Naive thymus-derived CD8-positive, alpha-beta T cell (primary cell): ENCODE measurements at places on chromosomes 6 and 20. TPM values are rescaled to one million over a fixed set of nuclear protein-coding genes. Genes with fewer than 3 reads are reported as not detected.

GRCh38 chr20:38372806-38373205 lies 26.5 kb downstream of the LBP start:
- H3K27ac ChIP-seq: no peak overlapping the region
- DNase-seq: no peak
- H3K36me3 ChIP-seq: no peaks in the 10 kb centered on the region
- peaks cover 4% of the 10 kb centered on the region for H3K4me1 ChIP-seq
- H3K4me3 ChIP-seq: no peak overlapping the region

FLOT1 gene
- 74.1 TPM for total RNA-seq

DNA sequence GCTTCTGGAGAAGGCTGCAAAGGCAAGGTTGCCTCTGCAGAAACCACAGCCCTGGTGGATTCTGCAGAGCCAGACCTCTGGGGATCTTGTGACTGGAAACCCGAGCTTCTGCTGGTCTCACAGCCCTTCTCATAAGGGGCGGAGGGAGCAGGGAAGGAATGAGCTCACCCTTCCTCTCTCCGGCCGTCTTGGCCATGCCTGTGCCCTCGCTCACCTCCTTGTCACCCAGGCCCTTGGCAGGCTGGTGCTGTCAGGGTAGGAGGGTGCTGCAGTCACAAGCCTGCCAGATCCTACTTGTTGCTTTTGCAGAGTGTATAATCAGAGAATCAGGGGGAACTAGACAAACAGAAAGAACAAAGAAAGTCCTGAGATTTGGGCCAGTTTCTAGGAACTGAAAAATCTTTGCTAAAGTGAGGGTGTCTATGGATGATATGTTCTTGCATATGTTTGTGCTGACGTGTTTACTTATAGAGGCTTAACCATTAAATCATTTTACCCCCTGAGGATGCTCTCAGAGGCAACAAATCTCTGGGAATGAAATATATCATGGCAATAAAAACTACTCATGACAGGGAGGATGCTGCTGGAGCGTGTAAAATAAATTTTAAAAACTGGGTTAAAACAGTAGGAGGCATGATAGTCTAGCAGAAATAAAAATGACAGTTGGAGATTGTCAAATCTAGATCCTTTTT lies 244.9 kb upstream of the SOX4 start:
- no peak for DNase-seq
- no peak overlapping the region for H3K27ac ChIP-seq
- no peaks in the 10 kb centered on the region for H3K4me1 ChIP-seq
- no peak overlapping the region for H3K4me3 ChIP-seq

- no peak overlapping the region for H3K27ac ChIP-seq
- H3K4me3 ChIP-seq: no peak overlapping the region
- H3K4me1 ChIP-seq: no peaks in the 10 kb centered on the region
- H3K36me3 ChIP-seq: no peaks in the 10 kb centered on the region
- peaks cover 1% of the 10 kb centered on the region for H3K27me3 ChIP-seq
Measured at GRCh38 chr20:23111307-23111943, 25.3 kb upstream of the CD93 start.

GRCh38 chr6:65998544-65998943 lies 291.5 kb upstream of the EYS start:
- DNase-seq: no peak
- no peaks in the 10 kb centered on the region for H3K36me3 ChIP-seq
- no peak overlapping the region for H3K27ac ChIP-seq

DNA sequence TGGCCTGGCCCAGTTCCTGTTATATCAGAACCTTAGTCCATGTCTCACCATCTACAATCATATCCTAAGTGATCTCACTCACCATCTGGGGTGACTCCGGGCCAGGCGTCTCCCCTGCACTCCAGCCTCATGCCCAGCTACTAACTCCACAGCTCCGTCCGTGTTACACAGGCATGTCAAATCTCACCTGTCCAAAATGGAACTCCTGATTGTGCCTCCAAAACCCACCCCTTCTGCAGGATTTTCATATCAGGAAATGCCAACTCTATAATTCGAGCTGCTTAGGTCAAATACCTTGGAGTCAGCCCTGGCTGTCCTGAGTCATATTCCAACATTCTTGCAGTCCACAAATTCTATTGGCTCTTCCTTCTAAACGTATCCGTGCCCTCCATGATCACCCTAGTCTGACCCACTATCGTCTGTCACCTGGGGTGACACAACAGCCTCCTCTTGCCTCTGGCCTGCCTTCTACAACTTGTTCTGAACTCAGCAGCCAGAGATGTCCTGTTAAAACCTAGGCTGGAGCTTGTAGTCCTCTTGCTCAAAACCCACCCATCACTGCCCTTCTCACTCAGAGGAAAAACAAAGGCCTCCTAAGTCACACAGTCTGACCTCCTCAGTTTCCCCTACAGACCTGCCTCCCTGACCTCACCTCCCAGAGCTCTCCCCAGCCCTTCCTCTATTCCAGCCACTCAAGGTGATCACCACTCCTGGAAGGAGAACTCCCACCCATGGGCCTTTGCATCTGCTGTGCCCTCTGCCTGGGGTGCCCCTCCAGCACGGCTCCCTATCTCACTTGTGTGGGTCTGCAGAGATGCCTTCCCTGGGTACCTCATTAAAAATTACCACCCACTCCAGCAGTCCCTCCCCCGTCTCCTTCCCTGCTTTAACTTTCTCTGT lies 85.3 kb upstream of the SIRPA start:
- H3K36me3 ChIP-seq: no peaks in the 10 kb centered on the region
- H3K4me1 ChIP-seq: peaks cover 10% of the 10 kb centered on the region
- no peak overlapping the region for H3K27ac ChIP-seq
- H3K27me3 ChIP-seq: peaks cover 13% of the 10 kb centered on the region
- no peak for DNase-seq

ADGRF1 gene
- total RNA-seq: not detected

DNA sequence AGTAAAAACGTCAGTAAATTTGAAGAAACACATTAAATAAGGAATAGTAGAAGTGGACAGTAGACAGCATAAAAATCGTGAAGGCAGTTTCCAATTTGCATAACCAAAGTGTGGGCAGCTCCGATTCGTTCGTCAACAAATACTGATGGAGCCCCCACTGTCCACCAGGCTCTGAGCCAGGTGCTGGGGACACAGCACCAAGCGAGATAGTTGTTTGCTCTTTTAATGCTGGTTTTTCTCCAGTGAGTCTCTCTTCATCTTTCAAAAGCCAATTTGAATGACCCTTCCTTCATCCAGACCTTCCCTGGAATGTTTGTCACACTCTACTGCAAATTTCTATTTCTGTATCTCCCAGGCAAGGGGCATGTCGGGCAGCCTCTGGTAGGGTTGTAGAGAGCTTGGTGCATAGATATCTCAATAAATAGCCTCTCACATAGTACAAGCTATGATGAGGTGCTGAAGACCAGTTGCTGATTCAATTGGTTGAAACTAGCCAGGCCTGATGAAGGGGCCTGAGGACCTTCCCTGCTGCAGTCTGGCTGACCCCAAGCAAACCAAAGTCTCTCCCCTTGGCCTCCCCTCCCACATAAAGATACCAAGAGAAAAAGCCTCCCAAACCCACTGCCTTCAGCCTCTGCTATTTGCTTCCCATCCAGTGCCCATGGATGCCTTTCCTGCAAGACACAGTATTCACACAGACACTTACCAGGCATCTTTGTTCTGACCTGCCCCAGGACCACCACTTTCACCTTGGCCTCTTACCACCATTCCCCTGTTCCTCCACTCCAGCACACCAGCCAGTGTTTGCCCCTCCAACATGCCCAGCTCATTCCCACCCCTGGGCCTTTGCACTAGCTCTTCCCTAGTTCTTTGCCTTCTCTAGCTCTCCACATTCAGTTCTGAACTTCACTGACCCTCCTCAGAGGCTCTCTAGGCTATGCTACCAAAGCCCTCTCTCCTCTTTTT lies 125.2 kb downstream of the CEBPB start:
- H3K4me3 ChIP-seq: no peak overlapping the region
- no peak for DNase-seq
- H3K4me1 ChIP-seq: no peaks in the 10 kb centered on the region
- peaks cover 5% of the 10 kb centered on the region for H3K27me3 ChIP-seq
- no peak overlapping the region for H3K27ac ChIP-seq

CRNKL1 gene
- 26.7 TPM for total RNA-seq

DNA sequence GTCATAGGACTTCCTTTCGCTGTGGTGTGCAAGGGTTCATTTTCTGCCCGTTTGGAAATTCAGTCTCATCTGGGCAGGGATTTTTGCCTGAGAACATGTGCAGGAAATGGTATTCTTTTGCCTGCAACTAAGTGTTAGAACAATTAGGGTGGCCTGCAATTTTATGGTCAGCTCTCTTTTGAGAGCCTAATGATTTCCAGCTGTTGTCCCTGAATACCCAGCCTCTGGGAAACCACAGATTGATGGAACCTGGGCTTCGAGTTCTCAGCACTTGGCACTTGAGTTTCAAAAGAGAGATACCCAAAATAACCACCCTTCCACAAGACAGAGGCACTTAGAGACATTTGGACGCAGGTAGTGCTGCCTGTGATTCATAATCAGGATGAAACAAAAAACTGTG lies 217.2 kb upstream of the FOXA2 start:
- no peaks in the 10 kb centered on the region for H3K4me1 ChIP-seq
- H3K27ac ChIP-seq: no peak overlapping the region
- no peaks in the 10 kb centered on the region for H3K36me3 ChIP-seq
- no peak overlapping the region for H3K4me3 ChIP-seq

DNA sequence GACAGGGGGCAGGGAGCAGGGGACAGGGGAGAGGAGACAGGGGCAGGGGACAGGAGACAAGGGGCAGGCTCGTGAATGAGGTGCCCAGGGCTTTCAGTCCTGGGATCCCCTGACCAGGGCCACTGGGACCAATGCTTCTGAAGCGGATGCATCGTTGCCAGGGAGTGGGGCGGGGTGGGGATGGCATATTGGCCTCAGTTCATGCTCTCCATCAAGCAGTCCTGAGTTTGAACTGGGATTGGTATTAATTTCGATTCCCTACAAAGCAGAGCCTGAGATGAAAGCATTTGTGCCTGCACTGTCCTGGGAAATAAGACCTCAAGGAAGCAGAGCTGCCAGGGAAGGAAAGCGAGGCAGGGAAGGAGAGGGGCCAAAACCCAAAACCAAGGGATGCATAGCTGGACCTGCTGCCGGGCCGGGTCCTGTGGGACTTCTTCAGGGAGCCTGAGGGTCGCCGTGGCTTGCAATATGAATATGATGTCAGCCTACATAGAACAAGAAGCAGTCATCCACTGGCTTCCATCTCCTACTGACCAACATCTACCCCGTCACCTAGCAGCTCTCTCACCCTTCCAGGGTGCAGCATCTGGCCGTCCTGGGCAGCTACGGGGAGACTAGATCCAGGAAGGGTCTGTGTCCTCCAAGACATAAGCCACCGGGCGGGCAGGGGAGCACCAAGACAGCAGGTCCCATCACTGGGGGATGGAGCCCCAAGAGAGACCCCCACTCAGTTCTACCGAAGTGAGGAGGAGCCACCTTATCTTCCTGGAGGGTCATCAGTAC lies 233.3 kb downstream of the SYNDIG1 start:
- no peaks in the 10 kb centered on the region for H3K36me3 ChIP-seq
- no peaks in the 10 kb centered on the region for H3K4me1 ChIP-seq
- H3K27me3 ChIP-seq: no peaks in the 10 kb centered on the region
- no peak overlapping the region for H3K4me3 ChIP-seq
- DNase-seq: no peak

DNA sequence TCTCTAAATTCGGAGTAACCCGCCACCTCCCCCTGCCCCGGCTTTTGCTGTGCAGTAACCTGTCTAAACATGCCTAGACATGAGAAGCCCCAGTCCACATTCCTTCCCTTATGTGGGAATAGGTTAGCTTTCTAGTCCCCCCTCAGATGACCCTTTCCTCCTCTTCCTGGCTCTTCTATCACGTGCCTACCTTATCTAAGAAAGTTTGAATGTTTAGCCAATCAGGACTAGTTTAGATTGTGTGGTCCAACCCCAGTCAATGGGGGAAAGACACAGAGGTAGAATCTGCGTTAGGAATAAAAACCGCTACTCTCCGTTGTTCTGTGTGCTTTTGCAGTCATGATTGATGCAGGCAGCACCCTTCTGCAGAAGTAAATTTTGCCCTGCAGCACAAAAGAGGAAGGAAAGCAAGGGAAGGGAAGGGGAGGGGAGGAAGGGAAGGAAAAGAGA lies 69.0 kb upstream of the CD93 start:
- H3K27ac ChIP-seq: no peak overlapping the region

COL12A1 gene
- total RNA-seq: not detected

GRCh38 chr6:154683756-154684523 lies 49.3 kb upstream of the SCAF8 start:
- peaks cover 10% of the 10 kb centered on the region for H3K4me1 ChIP-seq
- no peak for DNase-seq
- no peaks in the 10 kb centered on the region for H3K27me3 ChIP-seq
- no peaks in the 10 kb centered on the region for H3K36me3 ChIP-seq
- H3K27ac ChIP-seq: peak overlapping the region; percentile 30
- peak overlapping the region; percentile 35 for H3K4me3 ChIP-seq

METTL24 gene
- 1.2 TPM for total RNA-seq

DNA sequence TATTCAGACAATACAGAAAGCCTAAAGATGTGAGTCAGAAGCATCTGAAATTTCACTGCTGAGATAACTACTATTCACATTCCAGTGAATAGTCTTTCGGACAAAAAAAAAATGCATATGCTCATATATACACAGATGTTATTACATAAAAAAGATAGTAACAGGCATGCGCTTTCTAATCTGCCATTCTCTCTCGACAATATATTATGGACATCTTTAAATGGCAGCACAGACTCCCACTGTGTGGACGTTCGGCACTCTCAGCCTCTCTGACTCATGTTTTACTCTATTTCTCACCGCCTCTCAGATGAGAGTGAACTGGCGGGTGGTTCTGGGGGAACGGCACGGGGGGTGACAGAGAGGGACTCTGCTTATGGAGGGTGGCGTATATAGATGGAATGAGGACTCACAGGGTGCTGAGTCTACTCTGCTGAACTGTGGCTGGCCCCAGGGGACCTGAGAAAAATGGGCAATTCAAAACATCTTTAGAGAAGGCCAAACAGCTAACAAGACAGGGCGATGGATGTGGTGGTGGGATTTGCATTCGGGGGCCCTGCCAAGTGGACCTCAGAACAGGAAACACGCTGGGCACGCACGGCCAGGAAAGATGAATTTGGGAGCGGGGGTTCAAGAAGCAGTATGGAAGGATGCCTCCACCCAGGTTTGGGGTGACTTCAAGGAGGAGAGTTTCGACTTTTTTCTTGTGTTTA lies 68.9 kb downstream of the MDGA1 start:
- peaks cover 6% of the 10 kb centered on the region for H3K4me1 ChIP-seq
- DNase-seq: no peak
- peaks cover 10% of the 10 kb centered on the region for H3K27me3 ChIP-seq
- no peak overlapping the region for H3K27ac ChIP-seq

CGA gene
- total RNA-seq: not detected

GRCh38 chr6:109507490-109508072 lies 24.6 kb upstream of the ZBTB24 start:
- H3K27me3 ChIP-seq: no peaks in the 10 kb centered on the region
- no peaks in the 10 kb centered on the region for H3K36me3 ChIP-seq
- H3K4me3 ChIP-seq: no peak overlapping the region

- no peak for DNase-seq
- no peaks in the 10 kb centered on the region for H3K4me1 ChIP-seq
- no peak overlapping the region for H3K4me3 ChIP-seq
- peaks cover 6% of the 10 kb centered on the region for H3K27me3 ChIP-seq
- H3K27ac ChIP-seq: no peak overlapping the region
- H3K36me3 ChIP-seq: no peaks in the 10 kb centered on the region
Measured at GRCh38 chr6:160750276-160750689, 48.2 kb downstream of the PLG start.
